ENCODE measurements at places on chromosomes 2 and 18. TPM values are rescaled to one million over a fixed set of nuclear protein-coding genes. Genes with fewer than 3 reads are reported as not detected.

DNA sequence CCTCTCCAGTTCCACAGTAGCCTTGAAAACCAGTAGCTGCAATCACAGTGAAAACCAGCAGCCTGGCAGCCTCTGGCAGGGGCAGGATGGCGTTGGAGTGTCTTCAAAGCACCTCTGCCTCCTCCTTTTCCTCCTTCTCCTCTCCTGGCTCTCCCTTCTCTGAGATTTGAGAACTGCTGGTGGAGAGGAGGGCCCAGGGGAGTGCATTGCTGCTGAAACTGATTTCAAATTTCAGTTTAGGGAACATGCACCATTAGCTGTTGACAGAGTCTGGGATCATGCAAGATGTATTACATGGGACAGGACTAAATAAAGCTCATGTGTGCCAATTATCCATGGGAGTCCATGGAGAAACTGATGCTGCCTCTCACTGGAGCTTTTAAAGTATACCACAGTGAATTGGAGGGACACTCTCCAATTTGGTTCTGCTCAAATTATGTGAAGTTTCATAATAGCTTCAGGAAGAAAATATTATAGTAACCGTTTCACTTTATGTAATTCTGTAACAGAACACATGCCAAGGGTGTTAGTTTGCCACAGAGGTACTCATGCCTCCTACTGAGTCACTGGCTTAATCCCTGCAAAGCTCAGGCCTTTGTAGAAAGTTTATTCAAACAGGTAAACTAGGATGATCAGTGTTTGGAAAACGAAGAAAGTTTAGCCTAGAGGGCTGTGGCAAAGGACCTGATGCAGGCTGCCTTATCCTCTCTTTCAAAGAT, 146.1 kb downstream of the PRPF40A start:
- DNase-seq: peak; percentile 47

DNA sequence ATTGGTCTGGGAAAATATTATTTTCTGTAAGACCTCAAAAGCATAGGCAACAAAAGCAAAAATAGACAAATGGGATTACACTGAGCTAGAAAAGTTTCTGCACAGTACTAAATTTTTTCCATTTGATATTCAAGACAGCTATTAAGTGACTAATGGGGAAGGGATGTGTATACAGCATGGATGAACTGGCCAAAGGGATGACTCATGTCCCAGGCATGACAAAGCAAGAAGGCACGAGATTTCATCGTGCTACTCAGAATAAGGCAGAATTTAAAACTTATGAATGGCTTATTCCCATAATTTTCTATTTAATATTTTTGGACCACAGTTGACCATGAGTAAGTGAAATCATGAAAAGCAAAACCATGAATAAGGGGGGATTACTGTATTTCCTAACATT, 1250.1 kb upstream of the GYPC start:
- DNase-seq: peak; percentile 95

GRB14 gene
- total RNA-seq: 22.1 TPM

DNA sequence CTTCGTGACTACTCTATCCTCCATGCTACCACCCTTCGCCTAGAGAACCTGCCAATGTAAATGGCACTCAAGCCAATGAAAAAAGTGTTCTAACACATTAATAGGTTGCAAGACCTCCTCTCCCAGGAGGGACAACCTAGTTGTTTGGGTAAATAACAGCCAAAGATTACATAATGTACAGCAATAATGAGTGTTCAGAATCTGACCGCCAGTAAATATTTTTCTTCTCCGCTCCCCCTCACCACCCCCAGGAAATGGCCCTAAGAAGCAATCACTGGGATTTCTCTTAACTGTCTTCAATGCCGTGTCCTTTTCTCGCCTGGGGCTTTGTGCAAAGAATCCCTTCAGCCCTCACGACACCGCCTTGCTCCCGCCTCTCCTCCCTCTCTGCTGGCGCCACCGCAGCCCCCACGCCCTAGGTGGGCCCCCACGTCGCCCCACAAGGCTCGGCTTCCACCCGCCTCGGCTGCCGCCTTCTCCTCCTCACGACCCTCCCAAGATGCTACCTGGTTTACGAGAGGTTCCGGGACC, 458 bp downstream of the HYCC2 start:
- peak; percentile 45 for DNase-seq

DNA sequence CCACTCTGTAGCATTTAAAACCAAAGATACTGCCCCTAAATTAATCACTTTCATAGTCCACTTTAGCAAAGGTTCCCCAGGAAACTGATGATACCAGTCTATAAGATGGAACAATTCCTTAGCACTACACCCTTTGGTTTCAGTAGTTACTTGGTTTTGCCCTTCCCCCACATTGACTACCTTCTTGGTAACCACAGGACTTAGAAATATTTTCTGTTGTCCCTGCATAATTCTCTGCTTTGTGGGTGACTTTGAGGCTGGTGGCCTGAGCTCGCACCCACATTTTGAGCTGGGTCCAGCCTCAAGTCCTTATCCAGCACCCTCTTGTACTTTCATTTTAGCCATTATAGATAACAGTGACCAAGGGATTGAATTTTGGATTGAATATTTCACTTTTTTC, 23.1 kb downstream of the ELP2 start:
- DNase-seq: peak; percentile 60

PLGLB1 gene
- total RNA-seq: 4.5 TPM

DNA sequence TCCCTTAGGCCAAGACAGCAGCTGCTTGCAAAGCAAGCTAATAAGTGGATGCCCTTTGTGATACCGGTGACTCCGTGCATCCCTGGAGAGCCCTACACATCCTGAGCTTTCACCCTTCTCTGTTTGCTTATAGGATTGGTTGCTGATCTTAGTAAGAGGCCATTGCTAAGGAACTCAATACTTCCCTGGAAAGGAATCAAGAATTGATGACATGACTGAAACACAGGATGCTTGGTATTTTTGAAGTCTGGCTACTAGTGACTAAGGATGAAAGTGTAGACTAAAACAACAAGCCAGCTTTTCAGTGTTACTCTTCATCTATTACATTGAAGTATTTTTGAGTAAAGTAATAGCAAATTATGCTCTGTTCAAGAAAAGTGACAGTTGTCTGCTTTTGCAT, 123.0 kb upstream of the SERPINE2 start:
- DNase-seq: peak; percentile 21

CDH20 gene
- total RNA-seq: not detected

DNA sequence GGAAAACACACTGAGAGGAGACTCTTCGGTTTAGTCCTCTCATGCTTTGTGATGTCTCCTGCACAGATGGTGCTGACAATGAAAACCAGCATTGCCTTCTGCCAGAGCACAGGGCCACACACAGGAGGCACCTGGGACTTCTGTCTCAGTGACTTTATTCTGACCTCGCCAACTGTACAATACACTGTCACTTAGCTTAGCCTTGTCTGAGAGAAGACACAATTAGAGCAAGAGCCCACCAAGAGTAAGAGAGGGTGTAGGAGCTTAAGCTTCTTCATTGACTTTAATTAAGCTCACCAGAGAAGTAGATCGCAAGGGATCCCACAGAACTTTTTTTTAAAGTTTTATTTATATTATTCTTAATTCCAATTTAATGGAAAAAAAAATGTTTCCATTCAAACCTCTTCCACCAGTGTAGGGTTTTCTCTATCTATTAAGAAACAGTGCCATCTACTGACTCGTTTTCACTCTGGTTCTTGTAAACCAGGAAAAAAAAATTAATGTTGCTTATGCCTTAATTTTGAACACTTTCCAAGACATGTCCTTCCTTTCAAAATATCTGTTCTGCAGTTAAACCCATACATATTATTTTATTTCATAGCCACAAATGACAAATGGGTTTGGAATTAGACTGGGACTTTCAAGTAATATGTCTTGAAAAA, 42.4 kb upstream of the DDX18 start:
- peak; percentile 49 for DNase-seq

NEU4 gene
- total RNA-seq: 0.40 TPM

- peak; percentile 71 for DNase-seq
Observed at GRCh38 chr2:16650287-16651249, 15.1 kb downstream of the CYRIA start.

HOXD12 gene
- not detected for total RNA-seq

DNA sequence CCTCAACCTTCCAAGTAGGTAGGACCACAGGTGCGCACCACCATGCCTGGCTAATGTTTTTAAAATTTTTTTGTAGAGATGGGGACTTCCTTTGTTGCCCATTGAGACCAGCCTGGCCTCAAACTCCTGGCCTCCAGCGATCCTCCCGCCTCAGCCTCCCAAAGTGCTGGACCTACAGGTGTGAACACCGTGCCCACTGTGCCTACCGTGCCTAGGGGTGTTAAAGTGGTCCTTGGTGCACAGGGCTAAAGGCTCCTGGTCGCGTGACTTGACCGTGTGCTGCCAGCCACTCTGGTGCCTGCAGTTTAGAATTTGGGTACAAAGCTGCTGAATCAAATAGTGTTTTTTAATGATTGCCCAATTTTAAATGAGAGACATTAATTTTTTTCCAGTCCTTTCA, 51.0 kb upstream of the KCNG2 start:
- no peak for DNase-seq

- no peak for DNase-seq
Observed at GRCh38 chr2:88170472-88170892, 336 bp downstream of the THNSL2 start.

DNA sequence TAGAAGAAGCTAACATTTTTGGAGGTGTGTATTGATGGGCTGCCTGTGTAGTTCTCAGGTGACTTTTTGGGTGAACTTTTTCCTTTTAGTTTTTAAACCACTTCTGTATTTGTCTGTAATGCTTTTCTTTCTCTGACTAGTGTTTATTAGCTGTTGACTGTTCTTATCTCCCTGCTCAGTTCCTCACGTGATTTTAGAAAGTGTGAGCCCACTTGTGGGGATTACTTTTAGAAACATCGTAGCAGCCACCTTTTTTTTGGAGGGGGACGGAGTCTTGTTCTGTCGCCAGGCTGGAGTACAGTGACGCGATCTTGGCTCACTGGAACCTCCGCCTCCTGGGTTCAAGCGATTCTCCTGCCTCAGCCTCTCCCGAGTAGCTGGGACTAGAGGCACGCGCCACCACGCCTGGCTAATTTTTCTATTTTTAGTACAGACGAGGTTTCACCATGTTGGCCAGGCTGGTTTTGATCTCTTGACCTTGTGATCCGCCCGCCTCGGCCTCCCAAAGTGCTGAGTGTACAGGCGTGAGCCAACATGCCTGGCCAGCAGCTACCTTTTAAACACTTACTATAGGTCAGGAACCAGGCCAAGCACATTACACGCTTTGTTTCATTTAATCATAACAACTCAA, 9.2 kb upstream of the CDKL4 start:
- no peak for DNase-seq

DNA sequence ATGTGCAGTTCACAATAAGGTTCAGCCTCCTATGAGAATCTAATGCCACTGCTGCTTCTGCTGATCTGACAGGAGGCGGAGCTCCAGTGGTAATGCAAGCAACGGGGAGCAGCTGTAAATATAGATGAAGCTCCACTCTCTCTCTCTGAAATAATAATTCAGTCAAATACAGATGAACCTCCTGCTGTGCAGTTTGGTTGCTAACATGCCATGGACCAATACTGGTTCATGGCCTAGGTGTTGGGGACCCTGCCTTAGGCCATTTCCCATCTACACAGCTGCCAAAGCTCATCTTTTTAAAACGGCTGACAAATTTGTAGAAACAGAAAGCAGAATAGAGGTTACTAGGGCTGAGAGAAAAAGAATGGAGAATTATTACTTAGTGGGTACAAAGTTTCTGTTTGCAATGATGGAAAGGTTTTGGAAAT, 10.7 kb upstream of the HNRNPA3 start:
- DNase-seq: no peak

PLA2R1 gene
- 17.8 TPM for total RNA-seq

- no peak for DNase-seq
Observed at GRCh38 chr2:2573205-2573604, 242.1 kb upstream of the MYT1L start.

GRCh38 chr2:33077844-33078243, 131.1 kb downstream of the LTBP1 start:
- peak; percentile 34 for DNase-seq

DNA sequence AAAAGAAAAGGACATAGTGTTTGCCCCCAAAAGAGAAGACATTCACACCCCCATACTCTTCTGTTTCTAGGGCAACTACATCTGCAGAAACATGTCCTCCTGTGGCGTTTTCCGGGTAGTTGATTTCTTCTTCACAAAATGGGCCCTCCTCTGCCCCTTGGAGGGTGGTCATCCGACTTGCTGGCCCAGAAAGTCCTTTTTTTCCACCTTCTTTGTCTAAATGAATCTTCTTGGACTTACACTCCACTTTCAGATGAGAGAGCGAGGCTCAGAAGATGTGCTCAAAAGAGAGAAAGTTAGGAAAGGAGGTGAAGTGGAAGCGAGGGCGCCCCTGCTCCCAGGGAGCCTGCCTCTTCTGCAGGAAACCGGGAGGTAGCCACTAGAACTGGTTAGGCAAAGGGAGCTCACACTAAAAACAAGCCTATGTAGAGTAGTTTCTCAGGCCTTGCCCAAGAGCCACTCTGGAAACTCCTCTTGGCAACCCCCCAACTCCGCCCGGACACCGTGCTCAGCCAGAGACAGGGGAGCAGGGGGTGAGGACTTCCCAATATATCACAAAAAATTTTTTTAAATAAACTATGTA, 10.2 kb upstream of the SIX3 start:
- DNase-seq: no peak

DNA sequence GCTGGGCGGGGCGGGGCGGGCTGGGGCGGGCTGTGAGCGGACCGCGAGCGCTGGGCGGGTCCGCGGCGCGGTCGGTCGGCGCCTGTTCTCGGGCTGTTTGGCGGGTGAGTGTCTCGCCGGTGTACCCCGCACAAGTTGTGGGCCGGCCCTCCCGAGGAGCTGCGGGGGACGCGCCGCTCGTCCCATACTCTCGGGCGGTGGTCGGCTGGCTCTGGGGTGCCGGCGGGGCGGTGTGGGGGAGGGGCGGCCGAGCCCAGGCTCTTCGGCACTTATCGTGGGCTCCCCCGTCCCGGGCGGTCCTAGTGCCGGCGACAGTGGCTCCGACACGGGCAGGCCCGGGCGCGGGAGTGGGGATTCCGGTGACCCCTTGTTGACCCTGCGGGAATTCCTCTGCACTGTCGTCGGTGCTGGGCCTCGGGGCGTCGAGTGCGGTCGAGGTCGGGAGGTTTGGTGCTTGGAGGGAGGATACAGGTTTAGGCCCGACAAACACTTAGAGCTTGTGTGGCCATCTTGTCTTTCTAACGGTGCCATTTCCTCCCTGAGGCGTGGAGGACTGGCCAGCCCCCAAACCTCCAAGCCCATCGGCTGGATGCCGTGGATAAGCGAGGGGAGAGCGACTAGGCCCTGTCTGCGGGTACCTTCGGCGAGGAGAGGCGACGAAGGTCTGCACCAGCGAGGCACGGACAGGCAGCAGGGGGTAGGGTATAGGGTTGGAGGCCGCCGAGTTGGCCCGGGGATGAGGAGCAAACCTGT, at the start of gene SEPTIN2:
Gene SEPTIN2 (plus strand): TSS at position 47 of the 753 bp plus-strand sequence. CDS start 8,308 bp downstream, outside the sequence.
- peak; percentile 29 for DNase-seq

GRCh38 chr2:23092831-23093230, 292.1 kb upstream of the KLHL29 start:
- peak; percentile 48 for DNase-seq

Measured in renal cortical epithelial cell (primary cell).